ENCODE measurements at places on chromosomes 1 and 21. TPM values are rescaled to one million over a fixed set of nuclear protein-coding genes. Genes with fewer than 3 reads are reported as not detected.

TENT5C gene
- polyA plus RNA-seq = 11.7 TPM

- DNase-seq = no peak
Measured at GRCh38 chr1:158976219-158976618, 33.5 kb upstream of the IFI16 start.

DNA sequence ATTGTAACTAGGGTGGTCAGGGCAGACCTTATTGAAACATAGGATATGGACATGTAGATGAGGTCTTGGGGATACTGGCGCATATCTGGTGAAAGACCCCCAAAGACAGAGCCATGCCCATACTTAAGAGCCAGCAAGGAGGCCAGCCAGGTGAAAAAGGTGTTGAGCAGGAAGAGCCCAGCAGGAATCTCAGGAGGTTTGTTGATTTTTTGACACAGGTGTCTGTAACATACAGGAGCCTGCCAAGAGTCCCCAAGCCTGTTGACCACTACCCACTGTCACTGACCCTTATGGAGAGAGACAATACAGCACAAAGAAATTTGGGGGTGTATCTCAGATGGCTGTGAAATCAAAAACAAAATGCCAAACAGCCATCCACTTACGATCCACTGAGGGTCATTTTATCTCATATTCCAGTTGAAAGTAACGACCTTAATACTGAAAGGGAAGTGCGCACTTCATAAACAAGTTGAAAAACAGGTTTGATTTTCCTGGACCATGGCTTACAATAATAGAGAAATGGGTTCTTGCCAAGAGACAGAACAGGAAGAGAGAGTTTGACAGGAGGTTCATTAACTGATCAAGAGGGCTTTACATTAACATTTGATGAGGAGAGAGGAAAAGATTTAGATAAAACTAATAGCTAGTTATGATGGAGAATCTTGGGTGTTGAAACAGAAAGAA, 163.6 kb downstream of the GLUL start:
- peak; percentile 20 for DNase-seq

DNA sequence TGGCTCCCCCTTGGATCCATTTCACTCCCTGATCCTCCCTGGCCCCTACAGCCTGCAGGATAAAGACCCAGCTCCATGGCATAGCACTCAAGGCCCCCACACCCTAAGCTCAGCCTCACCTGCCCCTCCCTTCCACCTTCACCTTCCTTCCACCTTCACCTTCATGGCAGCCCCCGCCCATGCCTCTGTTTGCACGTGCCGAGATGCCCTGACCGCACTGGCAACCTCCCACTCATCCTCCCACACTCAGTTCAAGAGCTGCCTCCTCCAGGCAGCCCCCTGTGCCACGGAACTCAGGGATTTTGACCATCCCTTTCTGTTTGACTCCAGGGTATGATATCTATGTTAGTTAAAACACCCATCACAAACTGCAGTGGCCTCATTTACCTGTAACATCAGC, 109.8 kb downstream of the RAVER2 start:
- DNase-seq = no peak

GRCh38 chr21:28160378-28160777, 832.3 kb downstream of the LTN1 start:
- DNase-seq = no peak

GRCh38 chr1:54716299-54717047, 812 bp downstream of the TTC4 start:
- DNase-seq = no peak

DNA sequence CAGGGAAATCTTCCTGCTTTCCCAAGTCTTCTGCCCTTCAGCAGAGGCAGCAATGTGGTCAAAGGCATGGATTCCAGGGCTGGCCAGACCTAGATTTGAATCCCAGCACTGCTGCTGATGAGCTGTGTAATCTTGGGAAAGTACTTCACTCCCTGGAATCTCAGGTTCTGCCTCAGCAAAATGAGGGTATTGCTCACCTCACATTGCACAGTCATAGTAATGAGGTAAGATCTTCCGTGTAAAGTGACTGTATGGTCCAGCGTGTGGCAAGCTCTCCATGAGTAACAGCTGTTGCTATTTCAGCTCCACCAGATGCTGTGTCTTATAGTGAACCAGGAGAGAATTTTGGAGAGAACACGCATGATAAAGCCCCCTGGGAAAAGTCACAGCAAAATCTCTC, 56.1 kb upstream of the F3 start:
- DNase-seq = no peak

DNA sequence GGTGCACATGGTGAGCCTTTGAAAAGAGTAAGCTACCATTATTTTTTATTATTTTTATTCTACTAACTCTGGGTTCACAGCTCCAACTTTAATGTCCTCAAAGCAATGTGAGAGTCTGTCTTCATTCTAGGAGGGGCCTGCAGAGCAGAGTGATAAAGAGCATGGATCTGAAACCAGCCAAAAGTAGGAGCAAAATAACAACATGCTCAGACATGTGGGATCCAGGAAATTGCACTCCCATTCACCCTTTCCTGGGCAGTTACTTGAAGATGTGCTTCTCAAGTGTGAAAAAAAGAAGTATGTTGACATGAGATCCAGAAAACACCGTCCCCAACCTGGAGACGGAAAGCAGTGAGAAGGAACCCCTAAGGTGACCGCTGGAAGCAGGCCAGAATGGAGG, 8.7 kb upstream of the LIN28A start:
- no peak for DNase-seq

GRCh38 chr1:1539310-1540089, 924 bp downstream of the TMEM240 start:
- peak; percentile 21 for DNase-seq

Measured in right lung (tissue), 10 donors.